ENCODE measurements at places on chromosomes 16 and 17.

DNA sequence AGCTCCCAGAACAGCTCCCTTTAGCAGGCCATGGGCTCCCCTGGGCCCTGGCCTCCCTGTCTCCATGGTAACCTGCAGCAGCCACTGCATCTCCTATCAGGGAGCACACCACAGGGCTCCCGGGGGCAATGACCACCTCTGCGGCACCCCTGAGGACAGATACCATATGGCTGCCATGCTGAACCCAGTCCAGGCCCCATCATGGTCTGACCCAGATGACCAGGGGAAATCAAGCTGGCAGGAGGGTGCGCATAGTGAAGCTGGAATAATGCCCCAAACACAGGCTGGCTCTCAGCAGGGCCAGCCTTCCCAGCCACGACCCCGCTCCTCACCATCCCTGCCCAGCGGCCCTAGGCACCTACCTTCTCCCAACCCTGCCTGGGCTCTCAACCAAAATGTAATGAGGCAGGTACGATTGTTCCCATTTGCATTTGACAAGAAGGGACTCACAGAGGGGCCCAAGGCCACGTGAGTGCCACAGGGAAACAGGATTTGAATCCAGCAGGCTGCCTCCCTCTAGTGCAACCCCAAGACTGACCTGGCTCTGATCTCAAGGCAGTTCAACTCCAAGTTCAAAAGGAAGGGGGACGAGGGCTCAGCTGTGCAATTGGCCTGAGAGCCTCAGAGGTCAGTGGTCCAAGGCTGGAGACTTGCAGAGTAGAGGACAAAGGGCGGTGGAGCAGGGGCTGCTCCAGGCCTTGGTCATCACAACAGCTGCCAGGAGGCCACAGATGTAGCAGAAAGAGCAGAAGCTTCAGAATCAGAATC, 2.4 kb downstream of the RUNDC3A start:
- no peak for DNase-seq

- no peak for DNase-seq
Measured at GRCh38 chr17:80060644-80061043, 24.2 kb downstream of the CCDC40 start.

DNA sequence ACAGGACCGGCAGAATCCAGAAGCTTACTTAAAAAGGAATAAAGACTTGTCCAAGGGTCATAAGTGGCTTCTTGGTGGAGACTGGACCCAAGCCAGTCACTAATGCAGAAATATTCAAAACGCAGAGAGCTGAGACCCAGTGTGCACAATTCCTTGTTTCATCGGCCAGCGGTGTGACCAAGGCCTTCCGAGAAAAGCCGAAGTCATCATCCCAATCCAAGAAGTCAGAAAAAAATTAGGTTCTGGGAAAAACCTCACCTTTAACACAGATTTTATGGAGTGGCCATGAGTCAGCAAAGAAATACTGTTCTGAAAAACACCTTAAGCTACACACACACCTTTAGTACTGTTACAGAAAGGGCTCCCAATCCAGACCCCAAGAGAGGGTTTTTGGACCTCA, 1.0 kb upstream of the GCSH start:
- DNase-seq, result no peak

DNA sequence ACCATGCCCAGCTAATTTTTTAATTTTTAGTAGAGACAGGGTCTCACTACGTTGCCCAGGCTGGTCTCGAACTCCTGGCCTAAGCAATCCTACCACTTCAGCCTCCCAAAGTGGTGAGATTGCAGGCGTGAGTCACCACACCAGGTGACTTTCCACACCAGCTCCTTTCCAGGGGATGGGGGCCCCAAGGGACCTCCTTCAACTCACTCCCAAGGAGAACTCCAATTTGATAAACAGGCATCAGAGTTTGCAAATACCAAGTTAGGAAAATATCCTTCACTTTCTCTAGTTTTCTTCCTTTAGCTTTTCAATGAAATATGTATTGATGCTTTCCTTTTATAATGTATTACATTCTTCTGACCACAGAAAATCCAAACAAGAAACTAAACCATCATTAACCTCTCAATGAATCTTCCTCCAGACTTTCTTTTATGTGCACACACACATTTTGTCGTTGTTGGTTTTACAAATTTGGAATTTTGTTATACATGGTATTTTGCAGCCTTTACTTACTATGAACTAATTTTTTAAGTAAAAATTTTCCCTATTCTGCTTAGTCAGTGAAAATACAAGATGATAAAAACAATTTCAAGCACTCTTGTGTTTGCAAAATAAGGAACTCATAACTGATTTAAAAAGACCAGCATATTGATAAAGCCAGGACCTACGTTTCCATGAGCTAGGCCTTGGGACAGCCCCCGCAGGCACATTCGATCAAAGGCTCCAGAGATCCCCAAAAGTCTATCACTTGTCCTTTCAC, 32.0 kb downstream of the GAS7 start:
- DNase-seq, result no peak

GRCh38 chr17:2777242-2777867, 18.9 kb upstream of the RAP1GAP2 start:
- peak; percentile 22 for DNase-seq

DNA sequence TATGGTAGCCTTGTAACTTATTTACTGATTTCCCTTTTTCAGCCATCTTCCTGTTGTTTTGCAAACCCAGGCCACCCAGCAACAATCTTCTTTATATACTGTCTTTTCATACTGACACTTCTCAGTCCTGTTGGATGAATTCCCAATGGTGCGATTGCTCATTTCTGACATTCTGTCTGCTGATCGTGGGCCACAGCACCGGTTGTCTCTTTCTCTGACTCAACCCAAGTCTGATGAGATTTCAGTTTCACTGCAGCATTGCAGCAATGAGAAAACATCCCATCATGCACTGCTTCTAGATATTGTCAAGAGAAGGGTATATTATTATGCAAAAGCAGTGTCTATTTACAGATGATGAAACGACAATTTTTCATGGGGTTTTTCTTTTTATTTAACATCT, 349.2 kb upstream of the HSBP1 start:
- no peak for DNase-seq

DNA sequence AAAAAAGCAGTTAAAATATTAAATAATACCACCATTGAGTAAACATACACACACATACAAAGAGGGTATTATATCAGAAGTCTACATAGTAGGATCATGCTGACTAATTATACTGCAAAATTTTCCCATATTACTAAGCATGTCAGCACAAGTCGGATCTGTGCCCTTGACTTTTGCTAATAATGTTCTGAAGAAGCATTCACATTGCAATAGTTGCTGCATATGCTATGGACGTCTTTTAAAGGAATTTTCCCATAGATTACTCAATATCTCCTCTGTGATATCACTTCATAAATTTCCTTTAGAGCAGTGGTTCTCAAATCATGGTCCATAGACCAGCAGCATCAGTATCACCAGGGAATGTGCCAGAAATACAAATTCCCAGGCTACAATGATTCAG, 110.9 kb upstream of the NUDT7 start:
- DNase-seq, result no peak

DNA sequence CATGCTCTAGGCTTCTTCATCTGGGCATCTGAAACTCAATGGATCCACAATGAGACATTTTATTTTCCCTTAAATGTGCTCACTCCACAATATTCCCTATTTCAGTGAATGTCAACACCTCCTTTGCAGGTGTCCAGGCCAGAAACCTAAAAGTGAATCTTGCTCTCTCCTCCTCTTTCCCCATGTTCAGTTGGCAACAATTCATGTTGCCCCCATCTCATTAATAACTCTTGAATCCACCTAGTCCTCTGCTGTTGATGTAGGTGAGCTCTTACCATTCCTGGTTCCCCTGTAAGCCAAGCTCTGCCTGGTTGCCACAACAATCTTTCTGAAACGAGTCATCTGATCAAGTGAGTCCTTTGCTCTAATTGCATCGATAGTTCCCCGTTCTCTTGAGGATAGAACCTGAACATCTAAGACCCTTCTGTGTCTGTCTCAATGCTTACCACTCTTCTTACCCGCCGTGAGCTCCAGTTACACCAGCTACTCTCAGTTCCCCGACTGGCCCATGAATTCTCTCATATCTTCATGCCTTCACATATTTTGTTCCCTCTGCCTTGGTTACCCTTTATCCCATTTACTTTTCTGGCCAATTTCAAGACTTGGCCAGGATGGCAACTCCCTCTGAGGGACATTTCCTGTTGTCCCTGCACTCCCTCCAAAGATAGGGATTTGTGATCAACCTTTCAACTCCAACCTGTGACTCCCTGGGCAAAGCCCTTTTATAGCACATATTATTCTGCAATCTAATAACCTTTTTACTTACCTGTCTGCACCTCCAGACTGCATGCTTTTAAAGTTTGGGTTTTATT, 35.9 kb downstream of the HLF start:
- DNase-seq, result no peak

DNA sequence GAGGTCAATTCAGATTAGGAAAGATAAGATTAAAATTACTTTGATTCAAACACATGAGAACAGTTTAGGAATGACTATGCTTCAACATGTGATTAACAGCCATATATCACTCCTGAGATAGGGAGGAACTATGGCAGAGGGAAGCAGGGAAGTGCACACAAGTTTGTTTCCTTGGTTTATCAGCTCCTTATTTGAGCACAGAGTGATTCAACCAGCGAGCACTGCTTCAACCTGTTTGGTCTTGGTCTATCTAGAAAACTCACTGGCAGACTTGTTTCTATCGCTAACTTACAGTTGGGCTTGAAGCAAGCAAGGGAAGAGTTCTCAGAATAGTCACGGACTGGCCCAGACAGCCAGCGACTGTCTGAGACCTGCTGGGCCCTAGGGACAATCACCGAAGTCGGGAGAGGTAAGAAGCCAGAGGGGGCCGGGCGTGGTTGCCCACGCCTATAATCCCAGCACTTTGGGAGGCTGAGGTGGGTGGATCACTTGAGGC, 23.5 kb downstream of the TUBG1 start:
- DNase-seq, result no peak

- no peak for DNase-seq
Measured at GRCh38 chr16:85197611-85198566, 85.6 kb upstream of the CIBAR2 start.

Data from NCI-H1436 (cell line).